ENCODE measurements at places on chromosomes 16 and 17.

- DNase-seq = no peak
These were observed 55.9 kb downstream of the ABHD15 start for GRCh38 chr17:29510953-29511352.

DNA sequence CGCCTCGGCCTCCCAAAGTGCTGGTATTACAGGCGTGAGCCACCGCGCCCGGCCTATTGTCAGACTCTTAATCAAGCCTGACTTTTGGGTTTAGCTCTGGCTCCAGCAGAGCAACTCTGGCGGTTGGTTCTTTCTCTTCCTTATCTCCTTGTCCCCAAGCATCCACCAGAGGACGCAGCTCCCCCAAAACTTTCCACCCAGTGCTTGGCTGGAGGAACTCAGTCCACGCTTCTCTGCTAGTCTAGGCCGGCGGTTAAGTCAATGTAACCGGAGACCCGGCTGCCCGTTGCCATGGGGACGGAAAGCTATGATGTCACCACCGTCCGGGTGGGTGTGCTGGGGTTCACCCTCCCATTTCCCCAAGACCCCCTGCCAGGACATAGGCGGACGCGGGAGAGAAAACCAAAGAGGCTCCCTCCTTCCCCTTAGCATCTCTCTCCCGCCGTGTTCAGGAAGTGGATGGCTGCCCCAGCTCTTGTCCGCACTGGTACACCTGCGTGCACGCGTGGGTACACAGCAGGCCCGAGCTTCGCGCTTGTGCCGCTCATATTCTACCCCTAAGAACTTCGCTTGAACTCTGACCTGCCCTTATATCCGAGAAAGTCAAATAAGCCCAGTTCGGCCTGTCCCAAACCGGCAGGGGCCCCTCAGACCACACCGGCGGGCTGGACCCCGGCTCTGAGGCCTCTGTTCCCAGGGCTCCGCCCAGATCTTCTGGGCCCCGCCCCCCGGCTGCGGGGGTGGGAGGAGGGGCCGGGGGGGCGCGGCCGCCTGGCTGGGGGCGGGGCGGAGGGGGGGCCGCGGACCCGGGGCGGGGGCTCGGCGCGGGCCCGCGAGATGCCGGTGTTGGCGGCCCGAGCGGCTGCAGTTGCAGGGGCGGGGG lies at the start of gene RND2:
Gene RND2, plus strand, starts transcription at position 825 of the 883 bp plus-strand sequence. CDS start 117 bp downstream, outside the sequence.
- DNase-seq = peak; percentile 74

DNA sequence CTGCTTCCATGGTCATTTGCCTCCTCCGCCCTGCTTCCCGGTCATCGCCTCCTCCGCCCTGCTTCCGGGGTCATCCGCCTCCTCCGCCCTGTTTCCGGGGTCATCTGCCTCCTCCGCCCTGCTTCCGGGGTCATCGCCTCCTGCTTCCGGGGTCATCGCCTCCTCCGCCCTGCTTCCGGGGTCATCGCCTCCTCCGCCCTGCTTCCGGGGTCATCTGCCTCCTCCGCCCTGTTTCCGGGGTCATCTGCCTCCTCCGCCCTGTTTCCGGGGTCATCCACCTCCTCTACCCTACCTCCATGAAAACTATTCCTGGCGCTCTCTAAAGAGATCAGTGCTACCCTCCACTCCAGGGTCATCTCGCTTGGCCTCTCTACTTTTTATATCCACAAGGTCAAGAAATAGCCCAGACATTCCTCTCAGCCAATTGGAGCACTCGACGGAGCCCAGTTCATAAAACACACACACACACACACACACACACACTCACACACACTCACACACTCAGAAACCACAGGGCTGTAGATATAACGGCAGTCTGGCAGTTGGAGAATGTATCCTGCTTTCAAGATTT lies 44.8 kb downstream of the TRARG1 start:
- DNase-seq = no peak

GRCh38 chr16:83098536-83098935 lies 471.8 kb downstream of the CDH13 start:
- no peak for DNase-seq

DNA sequence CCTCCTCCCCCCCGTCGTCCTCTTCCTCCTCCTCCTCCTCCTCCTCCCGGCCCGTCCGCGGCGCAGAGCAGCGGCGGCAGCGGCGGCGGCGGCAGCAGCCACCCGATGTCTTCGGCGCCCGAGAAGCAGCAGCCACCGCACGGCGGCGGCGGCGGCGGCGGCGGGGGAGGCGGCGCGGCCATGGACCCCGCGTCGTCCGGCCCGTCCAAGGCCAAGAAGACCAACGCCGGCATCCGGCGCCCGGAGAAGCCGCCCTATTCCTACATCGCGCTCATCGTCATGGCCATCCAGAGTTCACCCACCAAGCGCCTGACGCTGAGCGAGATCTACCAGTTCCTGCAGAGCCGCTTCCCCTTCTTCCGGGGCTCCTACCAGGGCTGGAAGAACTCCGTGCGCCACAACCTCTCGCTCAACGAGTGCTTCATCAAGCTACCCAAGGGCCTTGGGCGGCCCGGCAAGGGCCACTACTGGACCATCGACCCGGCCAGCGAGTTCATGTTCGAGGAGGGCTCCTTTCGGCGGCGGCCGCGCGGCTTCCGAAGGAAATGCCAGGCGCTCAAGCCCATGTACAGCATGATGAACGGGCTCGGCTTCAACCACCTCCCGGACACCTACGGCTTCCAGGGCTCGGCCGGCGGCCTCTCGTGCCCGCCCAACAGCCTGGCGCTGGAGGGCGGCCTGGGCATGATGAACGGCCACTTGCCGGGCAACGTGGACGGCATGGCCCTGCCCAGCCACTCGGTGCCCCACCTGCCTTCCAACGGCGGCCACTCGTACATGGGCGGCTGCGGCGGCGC lies at the start of gene FOXF1:
Gene FOXF1, plus strand, starts transcription at position 63 of the 797 bp plus-strand sequence. Its CDS starts 43 bp downstream, at position 106.
- no peak for DNase-seq

DNA sequence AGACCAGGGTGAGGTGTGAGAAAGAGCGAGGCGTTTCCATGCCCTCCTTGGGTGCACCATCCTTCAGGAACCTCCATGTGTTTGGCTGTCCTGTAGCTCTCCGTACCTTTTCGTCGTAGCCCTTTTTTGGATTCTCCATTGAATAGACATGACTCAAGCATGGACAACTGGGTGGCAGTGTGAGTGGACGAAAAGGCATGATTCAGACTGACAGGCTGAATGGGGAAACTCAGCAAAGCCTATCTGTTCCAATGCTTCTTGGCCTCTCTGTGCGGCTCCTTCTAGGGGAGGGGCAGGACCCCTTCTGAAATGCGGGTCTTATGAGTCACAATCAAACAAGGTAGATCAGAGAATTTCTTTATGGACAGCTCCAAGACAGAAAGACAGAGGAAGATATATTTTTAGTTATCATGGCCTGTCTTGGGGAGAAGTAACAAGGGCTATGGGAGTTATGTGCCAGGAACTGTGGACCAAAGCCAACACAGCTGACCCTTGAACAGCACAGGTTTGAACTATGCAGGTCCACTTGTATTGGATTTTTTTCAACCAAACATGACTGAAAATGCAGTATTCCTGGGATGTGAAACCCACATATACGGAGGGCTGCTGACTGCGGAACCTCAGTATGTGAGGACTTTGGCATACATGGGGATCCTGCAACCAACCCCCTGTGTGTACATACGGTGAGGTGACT lies 22.9 kb downstream of the ADORA2B start:
- DNase-seq = no peak

- no peak for DNase-seq
These were observed 40.2 kb upstream of the MAF start for GRCh38 chr16:79640513-79641360.

- no peak for DNase-seq
These were observed 240.3 kb upstream of the IRX3 start for GRCh38 chr16:54526916-54527315.

DNA sequence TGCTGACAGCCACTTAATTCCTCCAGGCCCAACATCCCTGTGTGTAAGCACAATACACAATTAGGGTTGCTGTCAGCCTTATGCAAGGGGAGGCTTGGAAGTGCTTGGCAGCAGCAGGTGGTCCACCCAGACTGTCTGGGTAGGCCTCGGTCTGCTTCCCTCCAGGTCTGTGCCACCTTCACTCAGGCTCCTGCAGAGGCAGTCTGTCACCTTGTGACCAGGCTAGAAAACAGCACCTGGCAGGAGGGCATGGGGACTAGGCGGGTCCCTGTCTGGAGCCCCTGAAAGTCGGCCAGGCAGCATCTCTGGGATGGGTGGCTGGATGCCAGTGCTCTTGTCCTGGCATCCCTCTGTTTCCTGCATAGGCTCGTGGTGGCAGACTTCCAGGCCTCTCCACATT lies 578.1 kb downstream of the KCNJ18 start:
- no peak for DNase-seq
